ENCODE measurements at places on chromosomes 7 and 10.

GRCh38 chr10:65945061-65945460 lies 980.8 kb upstream of the LRRTM3 start:
- DNase-seq = no peak
- H3K36me3 ChIP-seq = no peaks in the 10 kb centered on the region
- no peaks in the 10 kb centered on the region for H3K4me1 ChIP-seq
- H3K27ac ChIP-seq = no peak overlapping the region

GRCh38 chr10:13787015-13787421 lies 200.3 kb downstream of the PRPF18 start:
- no peaks in the 10 kb centered on the region for H3K36me3 ChIP-seq
- no peak overlapping the region for H3K4me3 ChIP-seq
- no peaks in the 10 kb centered on the region for H3K4me1 ChIP-seq

GRCh38 chr10:92573091-92573797 lies 649 bp downstream of the IDE start:
- no peaks in the 10 kb centered on the region for H3K27me3 ChIP-seq
- H3K4me1 ChIP-seq = peaks cover 17% of the 10 kb centered on the region
- DNase-seq = no peak

DNA sequence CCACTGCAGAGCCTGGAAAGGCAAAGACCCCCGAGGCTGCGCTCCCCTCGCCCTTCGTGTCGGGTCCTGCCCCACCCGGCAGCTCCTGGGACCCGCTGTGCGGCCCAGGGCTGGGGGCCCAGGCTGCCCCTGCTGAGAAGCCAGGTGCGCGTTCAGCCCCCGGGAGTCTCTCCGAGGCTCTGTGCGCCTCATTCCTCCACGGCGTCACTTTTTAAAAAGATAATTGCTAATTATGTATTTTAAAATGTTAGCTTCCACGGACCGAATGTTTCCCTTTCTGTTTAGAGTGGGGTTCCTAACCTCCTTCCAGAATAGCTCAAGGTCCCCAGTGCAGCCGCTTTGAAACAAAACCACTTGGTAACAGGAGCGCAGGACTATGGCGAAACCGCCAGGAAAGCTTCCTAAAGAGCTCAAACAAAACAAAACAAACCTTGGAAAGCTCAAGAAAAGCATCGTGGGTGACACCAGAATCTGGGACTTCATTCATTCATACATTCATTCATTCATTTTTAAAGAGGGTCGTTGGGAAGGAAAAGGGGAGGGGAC lies 45.6 kb downstream of the PDIA4 start:
- no peak overlapping the region for H3K4me3 ChIP-seq
- no peak for DNase-seq
- no peaks in the 10 kb centered on the region for H3K27me3 ChIP-seq
- H3K4me1 ChIP-seq = peaks cover 4% of the 10 kb centered on the region
- no peak overlapping the region for H3K27ac ChIP-seq
- no peaks in the 10 kb centered on the region for H3K36me3 ChIP-seq

- no peak for DNase-seq
- H3K4me1 ChIP-seq = no peaks in the 10 kb centered on the region
- H3K4me3 ChIP-seq = no peak overlapping the region
- H3K27ac ChIP-seq = no peak overlapping the region
- H3K27me3 ChIP-seq = no peaks in the 10 kb centered on the region
Measured at GRCh38 chr7:11478426-11478825, 353.6 kb downstream of the THSD7A start.

DNA sequence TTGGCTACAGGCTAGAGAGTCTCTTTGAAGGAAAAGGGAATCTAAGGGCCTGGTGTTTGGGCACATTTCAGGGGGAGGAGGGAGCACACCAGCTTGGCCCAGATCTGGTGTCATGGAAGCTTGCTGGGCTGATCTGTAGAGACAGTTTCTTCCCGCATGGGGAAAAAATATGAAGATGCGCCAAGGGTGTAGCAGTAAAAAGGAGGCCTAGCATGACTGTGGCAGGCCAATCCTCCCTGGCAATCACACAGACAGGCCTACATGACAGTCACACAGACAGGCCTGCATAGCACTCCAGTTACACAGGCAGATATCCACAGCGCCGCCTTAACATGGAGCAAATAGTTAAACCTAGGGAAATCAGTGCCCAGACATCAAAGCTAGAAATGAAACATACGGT lies 123.6 kb upstream of the KIF5B start:
- H3K4me1 ChIP-seq = no peaks in the 10 kb centered on the region
- no peak overlapping the region for H3K27ac ChIP-seq
- H3K27me3 ChIP-seq = no peaks in the 10 kb centered on the region
- DNase-seq = no peak
- H3K36me3 ChIP-seq = no peaks in the 10 kb centered on the region

DNA sequence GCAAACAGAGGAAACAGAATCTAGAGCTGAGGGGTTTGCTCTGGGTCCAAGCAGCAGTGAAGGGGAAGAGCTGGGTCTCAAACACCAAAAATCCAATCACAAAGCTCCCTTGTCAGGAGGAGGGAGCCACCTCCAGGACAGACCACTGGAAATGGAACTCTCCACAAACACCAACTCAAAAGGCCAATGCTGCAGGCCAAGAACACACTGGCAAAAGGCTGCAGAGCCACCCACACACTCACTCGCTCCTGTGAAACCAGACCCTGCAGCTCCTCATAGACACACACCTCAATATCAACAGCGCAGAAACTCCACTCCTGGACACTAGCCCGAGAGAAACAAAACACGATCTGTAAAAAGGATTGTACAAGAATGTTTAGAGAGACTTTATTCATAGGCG lies 213.5 kb downstream of the PTPRN2 start:
- DNase-seq = no peak
- peaks cover 14% of the 10 kb centered on the region for H3K27me3 ChIP-seq
- no peak overlapping the region for H3K4me3 ChIP-seq

- H3K4me1 ChIP-seq = peaks cover 14% of the 10 kb centered on the region
- no peak for DNase-seq
- no peaks in the 10 kb centered on the region for H3K36me3 ChIP-seq
- no peaks in the 10 kb centered on the region for H3K27me3 ChIP-seq
- H3K27ac ChIP-seq = no peak overlapping the region
Measured at GRCh38 chr7:66258409-66258808, 53.3 kb downstream of the TPST1 start.

DNA sequence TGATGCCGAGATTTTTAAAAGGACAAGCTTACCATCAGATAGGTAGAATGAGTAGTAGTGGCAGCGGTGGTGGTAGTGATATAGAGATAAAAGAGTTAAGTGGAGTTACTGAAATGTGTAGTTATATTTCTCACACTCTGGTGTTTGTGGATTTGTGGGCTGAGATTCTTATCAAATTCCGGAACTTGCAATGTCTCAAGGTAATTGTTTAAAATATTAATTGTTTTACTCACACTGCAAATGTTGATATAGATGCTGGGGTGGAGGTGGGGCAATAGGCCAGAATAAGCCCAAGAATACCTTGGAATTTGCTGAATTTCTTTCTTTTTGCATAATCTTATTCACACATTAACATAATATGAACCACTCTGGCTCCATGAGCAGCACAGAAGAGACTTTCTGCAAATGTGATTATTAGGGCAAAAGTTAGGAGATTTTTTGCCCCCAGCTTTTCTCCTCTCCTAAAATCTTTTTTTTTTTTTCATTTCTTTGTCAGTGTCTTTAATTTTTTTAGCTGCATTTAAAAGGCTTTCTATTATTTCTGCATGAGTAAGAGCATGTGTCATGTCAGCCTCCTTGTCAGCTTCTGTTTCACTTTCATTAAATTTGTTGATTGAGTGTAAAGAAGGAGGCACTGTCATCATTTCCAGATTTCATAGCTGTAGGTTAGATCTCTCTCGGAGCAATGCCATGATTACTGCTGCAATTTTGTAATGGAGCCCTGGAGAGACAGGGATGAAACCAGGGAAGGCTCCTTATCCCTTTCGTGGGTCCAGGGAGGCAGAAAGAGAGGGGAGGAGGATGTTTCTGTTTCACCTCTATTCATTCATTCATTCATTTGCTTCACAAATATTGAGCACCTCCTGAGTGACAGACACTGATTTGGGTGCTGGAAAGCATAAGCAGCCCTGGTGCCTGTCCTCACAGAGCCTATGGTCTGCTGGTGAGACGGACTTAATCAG lies 13.1 kb upstream of the SGMS1 start:
- H3K4me3 ChIP-seq = no peak overlapping the region
- no peaks in the 10 kb centered on the region for H3K4me1 ChIP-seq
- DNase-seq = no peak
- H3K27ac ChIP-seq = no peak overlapping the region
- H3K27me3 ChIP-seq = no peaks in the 10 kb centered on the region

GRCh38 chr10:48237259-48238250 lies 36.9 kb downstream of the FRMPD2 start:
- DNase-seq = no peak
- no peaks in the 10 kb centered on the region for H3K4me1 ChIP-seq
- no peak overlapping the region for H3K27ac ChIP-seq

DNA sequence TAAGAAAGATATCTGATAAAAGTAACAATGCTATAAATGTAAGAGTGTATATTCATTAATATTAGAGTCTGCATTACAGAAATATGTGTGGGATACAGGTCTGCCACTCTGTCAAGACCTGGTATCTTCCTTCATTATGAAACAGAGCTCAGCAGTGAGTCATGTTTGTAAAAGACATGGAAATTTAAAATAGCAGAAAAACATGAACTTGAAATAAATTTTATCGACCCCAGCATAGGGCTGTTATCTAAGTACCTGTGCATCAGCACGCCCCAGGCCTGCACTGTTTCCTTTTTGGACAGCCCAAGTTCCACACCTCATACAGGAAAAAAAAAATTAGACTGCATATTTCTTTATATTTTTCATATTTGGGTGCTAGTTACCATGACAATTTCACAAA lies 58.0 kb upstream of the ZPBP start:
- H3K36me3 ChIP-seq = no peaks in the 10 kb centered on the region
- H3K27ac ChIP-seq = no peak overlapping the region
- H3K4me3 ChIP-seq = no peak overlapping the region
- no peak for DNase-seq

- H3K4me1 ChIP-seq = peaks cover 22% of the 10 kb centered on the region
- no peak overlapping the region for H3K27ac ChIP-seq
- H3K27me3 ChIP-seq = no peaks in the 10 kb centered on the region
- H3K4me3 ChIP-seq = no peak overlapping the region
Measured at GRCh38 chr7:16916738-16917137, 35.0 kb upstream of the AGR3 start.

DNA sequence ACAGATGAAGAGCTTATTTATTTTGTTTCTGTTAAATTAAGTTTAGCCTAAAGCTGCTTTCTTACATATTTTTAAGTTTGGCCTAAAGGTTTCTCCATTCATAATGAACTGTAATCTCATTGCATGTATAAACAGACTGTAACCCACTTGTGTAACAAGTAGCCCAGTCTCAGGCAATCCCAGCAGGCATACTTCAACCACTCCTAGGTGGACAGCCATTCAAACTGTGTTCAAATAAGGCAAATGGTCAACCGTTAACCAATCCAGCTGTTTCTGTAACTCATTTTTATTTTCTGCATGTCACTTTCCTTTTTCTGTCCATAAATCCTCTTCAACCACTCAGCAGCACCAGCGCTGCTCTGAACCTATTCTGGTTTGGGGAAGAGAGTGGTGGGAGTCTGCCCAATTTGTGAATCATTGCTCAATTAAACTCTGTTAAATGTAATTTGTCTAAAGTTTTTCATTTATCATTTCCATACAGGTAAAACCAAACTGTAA lies 35.9 kb downstream of the PHYHIPL start:
- no peak for DNase-seq
- H3K36me3 ChIP-seq = no peaks in the 10 kb centered on the region
- no peak overlapping the region for H3K27ac ChIP-seq
- H3K4me3 ChIP-seq = no peak overlapping the region
